LoVo (cell line): ENCODE measurements at places on chromosomes 1 and 21.

DNA sequence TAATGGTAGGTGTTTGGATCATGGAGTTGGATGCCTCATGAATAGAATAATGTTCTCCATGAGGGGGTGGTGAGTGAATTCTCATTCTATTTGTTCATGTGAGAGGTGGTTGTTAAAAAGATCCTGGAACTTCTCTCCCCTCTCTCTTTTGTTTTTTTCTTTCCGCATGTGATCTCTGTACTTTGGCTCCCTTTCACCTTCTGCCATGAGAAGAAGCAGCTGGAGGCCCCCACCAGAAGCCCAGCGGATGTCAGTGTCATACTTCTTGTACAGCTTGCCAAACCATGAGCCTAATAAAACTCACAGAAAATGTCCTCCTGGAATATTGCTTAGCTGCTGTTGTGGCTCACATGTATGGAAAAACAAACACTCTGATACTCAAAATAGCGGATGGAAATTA, 1212.3 kb upstream of the NCAM2 start:
- DNase-seq, result no peak

DNA sequence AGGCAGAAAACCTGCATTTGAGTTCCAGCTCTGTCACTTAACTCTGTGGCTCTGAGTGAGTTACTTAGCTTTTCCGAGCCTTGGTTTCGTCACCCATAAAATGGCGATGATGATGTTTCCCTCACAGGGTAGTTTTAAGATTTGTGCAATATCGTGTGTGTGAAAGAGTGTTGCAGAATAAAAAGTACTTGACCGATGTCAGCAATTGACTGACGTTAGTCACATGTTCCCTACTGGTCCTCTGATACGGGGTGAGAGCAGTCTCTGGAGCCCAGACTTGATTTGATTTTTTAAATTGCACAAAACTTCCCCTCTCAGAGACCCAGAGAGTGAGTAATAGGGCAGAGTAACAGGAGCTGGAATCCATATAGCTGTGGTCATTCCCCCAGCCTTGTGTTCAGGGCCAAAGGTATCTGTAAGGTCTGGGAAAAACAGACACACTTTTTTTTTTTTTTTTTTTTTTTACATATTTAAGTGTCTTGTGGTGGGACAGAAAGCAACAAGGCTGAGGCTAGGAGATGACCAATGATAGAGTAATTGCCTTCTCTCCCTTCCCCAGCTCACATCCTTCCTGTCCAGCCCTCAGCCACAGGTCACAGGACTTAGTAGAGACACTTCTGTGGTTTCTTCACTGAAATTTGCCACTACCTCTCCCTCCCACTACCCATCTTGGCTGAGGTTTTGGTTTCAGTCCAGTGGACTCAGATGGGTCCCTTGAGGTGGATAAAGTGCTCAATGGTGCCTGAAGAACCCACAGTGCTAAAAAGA, 2.0 kb downstream of the FCER1G start:
- DNase-seq, result no peak

DNA sequence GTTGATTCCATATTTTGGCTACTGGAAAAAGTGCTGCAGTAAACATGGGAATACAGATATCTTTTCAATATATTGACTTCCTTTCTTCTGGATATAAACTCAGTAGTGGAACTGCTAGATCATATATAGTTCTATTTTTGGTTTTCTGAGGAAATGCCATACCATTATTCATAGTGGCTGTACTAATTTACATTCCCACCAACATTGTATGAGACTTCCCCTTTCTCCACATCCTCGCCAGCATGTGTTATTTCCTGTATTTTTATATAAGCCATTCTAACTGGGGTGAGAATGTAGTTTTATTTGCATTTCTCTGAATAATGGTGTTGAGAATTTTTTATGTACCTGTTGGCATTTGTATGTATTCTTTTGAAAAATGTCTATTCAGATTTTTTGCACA, 385.2 kb downstream of the NUF2 start:
- no peak for DNase-seq

GRCh38 chr1:201504179-201504631, 2.7 kb downstream of the CSRP1 start:
- no peak for DNase-seq
